ENCODE measurements at places on chromosomes 12 and 14.

DNA sequence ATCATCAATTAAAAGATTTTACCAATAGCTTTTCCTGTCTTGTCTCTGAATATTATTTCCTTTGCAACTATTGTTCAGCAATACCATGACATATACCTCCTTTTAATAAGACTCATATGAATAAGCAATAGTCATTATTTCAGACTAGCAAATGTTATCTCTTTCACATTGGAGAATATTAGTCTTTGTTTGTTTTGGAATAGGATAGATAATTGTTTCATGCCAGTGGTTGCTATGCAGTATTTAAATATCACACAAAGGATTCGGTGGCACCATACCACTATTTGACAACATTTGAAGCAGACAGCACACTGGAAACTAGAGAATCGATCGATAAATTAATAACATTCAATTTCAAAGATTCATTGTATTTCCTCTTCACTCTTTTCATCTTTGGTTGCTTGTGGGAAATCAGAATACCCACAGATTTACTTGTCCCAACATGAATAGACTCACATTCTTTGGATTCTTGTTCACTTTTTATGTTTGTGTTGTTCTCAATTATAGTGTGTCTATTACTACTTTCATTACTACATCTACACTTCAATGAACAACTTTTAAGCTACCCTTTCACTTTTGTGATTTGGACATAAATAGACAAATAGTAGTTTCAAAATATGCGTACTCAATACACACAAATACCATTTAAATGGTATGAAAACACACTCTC, 42.7 kb upstream of the TBPL2 start:
- peak; percentile 5 for DNase-seq

GRCh38 chr14:51093371-51094281, 1.3 kb downstream of the TRIM9 start:
- DNase-seq, result no peak

DNA sequence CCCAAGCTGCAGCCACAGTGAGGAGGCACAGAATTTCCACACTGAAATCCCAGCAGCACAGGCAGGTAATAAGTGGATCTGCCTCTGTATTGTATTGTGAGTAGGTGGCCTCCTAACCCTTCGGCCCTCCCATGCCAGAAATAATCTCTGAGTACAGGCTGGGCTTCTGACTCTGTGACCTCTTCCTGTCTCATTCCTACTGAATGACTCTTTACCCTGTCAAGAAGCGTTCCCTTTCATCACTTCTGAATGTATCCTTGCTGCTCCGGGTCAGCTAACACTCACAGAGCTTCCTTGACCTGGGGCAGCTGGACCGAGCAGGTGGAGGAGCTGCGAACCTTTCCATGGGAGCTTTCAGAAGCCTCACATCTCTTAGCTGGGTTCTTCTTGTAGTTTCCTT, 119.6 kb downstream of the SLC8A3 start:
- DNase-seq, result no peak

DNA sequence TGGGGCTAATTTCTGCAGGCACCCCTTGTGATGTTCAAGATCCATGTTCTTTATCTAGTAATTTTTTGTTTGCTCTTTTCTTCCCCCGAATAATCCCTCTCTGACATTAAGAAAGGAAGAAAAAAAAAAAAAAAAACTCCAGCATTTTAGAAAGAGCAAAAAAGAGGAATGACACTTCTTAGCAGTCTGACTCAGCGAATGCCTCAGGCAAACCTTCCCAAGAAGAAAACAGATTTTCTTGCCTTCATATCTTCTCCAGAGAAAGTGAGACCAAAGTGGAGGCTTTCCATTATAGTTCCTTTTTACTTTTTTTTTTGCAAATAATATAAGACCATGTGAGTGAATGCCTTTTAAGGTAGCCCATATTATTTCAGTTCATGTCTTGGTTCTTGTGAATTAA, 479.0 kb upstream of the SYT1 start:
- no peak for DNase-seq

GRCh38 chr12:114213055-114213581, 192.8 kb downstream of the TBX5 start:
- no peak for DNase-seq

- DNase-seq, result no peak
Observed at GRCh38 chr12:57897286-57897974, 43.9 kb upstream of the ATP23 start.

GRCh38 chr14:106585692-106586091, 1059.3 kb downstream of the TMEM121 start:
- DNase-seq, result no peak

- DNase-seq, result no peak
Observed at GRCh38 chr12:64039281-64039871, 182.7 kb downstream of the KICS2 start.

DNA sequence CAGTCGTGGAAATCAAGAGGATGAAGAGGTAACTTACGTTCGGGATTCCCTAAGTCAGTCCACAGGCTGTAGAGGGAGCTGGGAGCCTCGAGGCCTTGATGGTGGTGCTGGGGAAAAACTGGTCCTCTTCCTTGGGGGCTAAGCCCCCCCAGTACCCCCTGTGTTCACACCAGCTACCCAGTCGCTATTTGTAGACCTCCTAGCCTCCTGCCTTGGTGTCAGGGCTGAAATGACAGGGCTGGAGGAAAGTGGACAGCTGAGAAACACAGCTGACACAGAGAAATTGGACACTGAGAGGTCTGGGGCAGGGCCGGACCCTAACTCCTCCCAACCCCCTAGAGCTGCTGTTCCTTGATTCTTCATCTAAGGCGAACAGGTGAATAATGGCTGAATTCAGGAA, at the start of gene STAC3:
Gene STAC3, minus strand, starts transcription at position 232 of the 400 bp plus-strand sequence. CDS start 1,551 bp downstream, outside the sequence.
- DNase-seq, result no peak

GRCh38 chr12:49689785-49690184, 17.4 kb downstream of the FMNL3 start:
- DNase-seq, result no peak

GRCh38 chr14:68268719-68269118, 449.1 kb downstream of the RAD51B start:
- peak; percentile 23 for DNase-seq

GRCh38 chr12:92729773-92730305, 27.1 kb downstream of the PLEKHG7 start:
- DNase-seq, result no peak

GRCh38 chr14:68442828-68443629, 349.8 kb downstream of the ZFP36L1 start:
- DNase-seq, result peak; percentile 82

GRCh38 chr12:84696281-84696680, 216.3 kb downstream of the SLC6A15 start:
- peak; percentile 27 for DNase-seq

GRCh38 chr12:4320497-4320852, 538 bp upstream of the TIGAR start:
- DNase-seq, result peak; percentile 8

DNA sequence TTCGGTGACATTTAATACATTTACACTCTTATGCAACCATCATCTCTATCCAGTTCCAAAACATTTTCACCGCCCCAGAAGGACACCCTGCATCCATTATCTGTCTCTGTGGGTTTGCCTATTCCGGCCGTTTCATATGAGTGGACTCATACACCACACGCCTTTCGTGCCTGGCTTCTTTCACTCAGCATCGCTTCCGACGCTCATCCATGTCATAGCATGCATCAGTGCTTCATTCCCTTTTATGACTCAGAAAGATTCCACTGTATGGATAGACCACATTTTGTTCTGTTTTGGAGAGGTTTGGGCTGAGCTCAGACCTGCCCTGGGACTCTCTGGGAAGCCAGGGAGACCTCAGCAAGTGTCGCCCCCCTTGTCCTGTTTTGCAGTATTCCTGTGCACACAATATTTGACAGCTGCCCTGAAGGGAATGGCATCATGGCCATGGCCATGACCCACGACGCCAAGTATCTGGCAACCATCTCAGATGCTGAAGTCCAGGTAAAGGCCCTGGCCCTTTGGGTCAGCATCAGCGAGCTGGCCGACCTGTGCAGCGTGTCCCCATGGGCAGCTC, 23.8 kb downstream of the CFAP251 start:
- peak; percentile 43 for DNase-seq

- peak; percentile 43 for DNase-seq
Observed at GRCh38 chr12:53174881-53175491, 5.5 kb upstream of the ZNF740 start.

GRCh38 chr12:90977224-90977623, 22.2 kb upstream of the CCER1 start:
- DNase-seq, result no peak

DNA sequence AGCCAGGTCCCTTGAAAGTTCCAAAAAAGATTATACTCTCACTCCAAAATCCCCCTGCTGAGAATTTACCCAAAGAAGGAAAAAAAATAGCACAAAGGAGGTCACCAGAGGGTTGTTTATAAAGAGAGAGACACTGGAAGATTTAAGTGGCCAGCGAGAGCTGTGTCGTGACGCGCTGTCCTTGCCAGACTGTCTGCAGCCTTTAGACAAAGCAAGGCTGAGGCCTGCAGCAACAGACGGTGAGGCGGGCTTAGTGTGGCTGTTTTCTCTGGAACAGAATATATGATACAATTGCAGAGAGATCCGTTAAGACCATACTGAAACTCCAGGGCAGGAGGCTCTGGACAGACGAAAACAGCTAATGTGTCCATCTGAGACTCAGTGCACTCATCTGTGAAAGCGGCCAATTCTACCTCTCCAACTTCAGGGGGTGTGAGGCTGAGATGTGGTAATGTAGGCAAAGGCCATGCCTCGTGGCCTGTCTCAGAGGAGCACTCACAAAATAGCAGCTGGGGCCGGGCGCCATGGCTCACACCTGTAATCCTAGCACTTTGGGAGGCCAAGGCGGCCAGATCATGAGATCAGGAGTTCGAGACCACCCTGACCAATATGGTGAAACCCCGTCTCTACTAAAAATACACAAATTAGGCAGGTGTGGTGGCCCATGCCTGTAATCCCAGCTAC, 36.2 kb downstream of the ANAPC7 start:
- no peak for DNase-seq

DNA sequence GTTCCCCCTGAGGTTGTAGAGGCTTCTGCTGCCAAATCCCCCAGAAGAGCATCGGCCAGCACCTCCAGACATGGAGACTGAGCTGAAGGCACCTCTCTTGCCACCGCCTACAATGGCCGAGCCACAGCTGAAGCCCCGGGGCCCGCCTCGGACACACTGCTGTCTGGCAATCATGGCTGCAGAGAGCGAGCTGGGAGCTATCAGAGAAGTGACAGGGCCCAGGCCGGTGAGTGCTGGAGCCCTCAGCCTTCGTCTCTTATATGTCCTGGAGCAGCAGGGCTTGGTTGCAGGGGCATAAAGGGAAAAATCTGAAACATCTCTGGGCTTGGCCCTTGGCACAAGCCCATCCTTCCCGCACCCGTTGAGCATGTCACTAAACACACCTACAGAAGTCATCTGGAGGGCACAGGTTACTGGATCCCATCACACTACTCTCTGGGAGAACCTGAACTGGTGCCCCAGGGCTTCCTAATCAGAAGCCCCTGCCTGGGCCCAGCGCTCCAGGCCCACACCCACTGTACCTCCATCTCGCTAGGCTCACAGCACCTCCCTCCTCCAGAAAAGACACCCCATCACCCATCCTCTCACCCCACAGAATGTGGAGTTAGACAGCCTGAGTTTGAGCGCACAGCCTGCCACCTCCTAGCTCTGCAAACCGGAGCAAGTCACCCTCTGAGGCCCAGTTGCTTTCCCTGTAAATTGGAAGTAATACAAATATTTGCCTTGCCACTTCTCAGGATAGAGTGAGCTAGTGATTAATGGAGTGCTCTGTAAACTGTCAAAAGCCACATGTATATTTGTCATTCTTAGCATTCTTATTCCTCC, at the start of gene KRT4:
Gene KRT4, minus strand, starts transcription at position 232 of the 825 bp plus-strand sequence. Its CDS starts 58 bp downstream, at position 174.
- no peak for DNase-seq

DNA sequence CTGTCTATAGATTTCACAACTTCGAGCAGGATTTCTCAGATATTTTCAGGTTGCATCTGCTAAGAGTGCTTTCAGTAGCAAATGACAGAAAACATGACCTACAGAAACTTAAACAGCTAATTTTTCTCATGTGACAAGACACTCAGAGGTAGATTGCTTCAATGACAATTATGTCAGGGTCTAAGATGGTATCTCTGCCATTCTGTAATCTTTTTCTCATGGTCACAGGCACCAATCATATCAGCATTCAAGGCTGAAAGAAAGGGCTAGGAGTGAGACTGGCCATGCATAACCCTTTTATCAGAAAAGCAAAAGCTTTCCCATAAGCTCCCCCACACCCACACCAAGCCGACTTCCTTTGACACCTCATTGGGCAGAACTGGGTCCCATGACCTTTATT, 450.5 kb upstream of the FAR2 start:
- no peak for DNase-seq

GRCh38 chr14:39682582-39682981, 250.3 kb upstream of the FBXO33 start:
- no peak for DNase-seq

DNA sequence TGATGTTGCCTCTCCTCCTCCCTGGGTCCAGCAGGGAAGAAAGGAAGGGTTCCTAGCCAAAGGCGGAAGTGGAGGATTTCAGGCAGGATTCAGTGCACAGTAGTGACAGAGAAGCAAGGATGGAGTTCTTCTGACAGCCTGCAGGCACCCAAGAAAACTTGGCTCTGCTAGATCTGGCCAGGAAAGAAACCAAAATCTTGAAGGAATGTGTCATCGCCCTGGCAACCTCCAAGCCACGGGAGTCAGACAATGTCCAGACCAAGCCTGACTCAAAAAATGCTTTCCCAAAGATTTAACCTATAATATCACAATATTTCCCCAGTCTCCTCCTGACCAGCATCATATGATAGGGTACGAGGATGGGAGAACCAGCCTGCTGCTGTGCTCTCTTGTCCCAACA, 22.8 kb upstream of the DHRS4 start:
- peak; percentile 36 for DNase-seq

- DNase-seq, result no peak
Observed at GRCh38 chr14:36512585-36513003, 7.4 kb downstream of the NKX2-1 start.

- DNase-seq, result no peak
Observed at GRCh38 chr12:2360630-2361170, 307.9 kb downstream of the CACNA1C start.

GRCh38 chr12:112751844-112752243, 39.7 kb upstream of the RPH3A start:
- no peak for DNase-seq

- DNase-seq, result peak; percentile 56
Observed at GRCh38 chr12:124752437-124753227, 111.0 kb downstream of the SCARB1 start.

DNA sequence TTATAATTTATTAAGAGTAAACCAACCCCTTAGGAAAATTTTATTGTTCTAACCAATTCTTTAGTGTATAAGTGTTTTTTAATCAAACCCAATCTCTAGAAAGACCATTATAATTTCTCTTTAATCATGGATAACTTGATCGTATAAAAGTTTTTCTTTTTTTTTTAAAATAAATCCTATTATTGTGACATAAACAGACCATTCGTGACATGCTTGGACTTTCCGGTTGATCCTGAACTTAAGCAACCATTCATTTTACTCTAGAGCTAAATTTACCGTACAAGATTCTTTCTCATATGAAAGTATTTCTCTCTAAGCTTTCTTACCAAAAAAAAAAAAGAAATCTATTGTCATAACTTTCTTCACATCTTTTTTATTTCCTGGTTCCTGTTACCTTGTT, 32.6 kb upstream of the SLC38A4 start:
- no peak for DNase-seq

GRCh38 chr14:100503251-100503650, 84.0 kb downstream of the BEGAIN start:
- DNase-seq, result no peak
